ENCODE measurements at places on chromosomes 11 and 22.

DNA sequence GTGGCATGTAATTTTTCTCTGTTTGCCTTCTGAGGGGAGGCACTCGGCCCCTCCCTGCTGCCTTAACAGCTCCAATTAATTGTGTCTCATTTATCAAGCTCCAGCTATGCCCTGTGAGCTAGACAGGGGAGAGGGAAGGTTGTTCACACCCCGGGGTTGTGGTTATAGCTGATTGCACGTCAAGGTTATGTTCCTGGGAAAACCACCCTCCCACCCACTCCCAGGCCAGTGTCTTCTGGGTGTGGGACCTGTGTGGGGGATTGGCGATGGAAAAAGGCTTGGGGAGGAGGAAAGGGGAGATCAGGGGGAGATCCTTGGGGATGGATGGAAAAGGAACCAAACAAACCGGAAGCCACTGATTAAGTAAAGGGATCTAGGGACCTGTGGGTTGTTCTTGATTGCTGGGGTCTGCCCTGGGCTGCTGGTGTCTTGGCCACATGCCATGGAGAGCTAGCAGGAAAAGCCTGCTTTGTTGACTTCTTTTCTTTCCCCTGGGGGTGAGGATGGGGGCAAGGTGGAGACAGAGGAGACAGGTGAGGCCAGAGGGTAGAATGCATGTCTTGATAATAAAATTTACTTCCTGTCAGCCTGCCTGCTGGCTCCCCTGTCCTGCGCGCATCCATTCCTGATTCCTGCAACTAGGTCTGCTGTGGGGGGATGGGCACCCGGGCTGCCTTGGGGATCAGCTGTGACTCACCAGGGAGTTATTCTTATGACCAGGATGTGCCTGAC, 13.5 kb upstream of the SORL1-AS1 start:
- no peak for DNase-seq

GRCh38 chr22:42493393-42493792, 26.2 kb downstream of the RRP7A start:
- DNase-seq, result no peak

DNA sequence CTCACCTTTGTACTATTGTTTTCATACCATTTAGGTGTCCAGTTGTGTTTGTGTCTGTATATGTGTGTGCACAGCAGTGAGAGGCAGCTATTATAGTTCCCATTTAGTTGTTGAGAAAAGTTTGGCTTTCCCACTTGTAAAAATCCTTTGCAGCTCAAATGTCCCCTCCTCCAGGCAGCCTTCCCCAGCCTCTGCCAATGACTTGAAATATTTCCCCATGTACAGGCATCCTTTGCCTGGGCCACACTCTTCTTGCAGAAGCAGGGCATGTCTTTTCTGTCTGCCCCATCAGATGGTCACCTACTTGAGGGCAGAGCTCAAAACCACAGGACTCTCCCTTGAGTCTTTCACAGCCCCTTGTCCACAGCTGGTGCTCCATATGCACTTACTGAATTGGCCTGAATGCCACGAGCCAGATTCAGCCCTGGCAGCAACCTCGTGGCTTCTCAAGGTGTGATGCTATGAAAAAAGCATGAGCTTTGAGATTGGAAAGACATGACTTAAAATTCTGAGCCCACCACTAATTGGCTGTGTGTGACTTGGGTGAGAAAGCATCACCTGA, 39.3 kb downstream of the MYEOV start:
- no peak for DNase-seq

GRCh38 chr11:408154-409007, 6.4 kb downstream of the SIGIRR start:
- no peak for DNase-seq

- no peak for DNase-seq
Measured at GRCh38 chr11:92857407-92857806, 112.0 kb upstream of the MTNR1B start.

DNA sequence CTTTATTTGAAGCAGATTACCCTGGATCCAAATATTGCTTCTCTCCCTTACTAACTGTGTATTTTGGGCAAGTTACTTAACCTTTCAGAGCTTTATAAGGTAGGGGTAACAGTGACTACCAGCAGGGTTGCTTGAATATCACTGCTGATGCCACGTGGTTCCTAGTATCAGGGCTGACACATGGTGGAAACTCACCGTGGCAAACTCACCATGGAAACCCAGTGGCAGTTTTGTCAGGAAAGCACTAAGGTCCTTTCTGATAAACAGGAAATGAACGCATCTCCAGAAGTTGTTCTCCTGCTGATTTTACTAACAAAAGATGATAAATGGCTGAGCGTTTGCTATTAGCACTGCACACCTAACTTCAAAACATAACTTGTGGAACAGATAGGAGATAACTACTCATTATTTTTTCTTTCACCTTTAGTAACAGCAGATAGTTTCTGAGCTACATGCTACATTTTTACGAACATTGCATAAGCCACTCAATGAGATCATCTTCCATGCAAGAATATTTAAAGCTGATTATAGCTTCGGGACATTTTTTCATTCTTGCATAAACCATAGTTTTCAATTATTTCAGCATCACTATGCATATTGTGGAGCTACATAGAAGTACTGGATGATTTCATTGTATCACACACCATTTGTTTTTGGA, 59.7 kb upstream of the RAG2 start:
- DNase-seq, result no peak

DNA sequence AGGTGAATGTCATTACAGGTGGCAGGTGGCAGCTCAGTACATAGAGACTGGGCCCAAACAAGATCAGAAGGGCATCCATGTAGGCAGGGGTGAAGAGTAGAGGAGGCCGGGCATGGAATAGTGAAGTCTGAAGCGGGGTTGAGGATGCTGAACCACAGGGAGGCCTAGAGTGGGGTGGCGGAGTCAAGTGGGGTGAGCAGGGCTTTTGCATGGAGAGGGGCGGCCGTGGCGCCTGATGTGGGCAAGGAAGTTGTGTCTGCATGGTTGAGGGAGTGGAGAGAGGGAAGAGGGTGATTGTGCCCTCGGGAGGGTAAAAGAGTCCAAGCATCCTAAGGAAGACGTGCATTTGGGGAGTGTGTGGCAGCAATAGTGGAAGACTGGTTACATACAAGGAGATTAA, 14.4 kb downstream of the DDB2 start:
- no peak for DNase-seq

DNA sequence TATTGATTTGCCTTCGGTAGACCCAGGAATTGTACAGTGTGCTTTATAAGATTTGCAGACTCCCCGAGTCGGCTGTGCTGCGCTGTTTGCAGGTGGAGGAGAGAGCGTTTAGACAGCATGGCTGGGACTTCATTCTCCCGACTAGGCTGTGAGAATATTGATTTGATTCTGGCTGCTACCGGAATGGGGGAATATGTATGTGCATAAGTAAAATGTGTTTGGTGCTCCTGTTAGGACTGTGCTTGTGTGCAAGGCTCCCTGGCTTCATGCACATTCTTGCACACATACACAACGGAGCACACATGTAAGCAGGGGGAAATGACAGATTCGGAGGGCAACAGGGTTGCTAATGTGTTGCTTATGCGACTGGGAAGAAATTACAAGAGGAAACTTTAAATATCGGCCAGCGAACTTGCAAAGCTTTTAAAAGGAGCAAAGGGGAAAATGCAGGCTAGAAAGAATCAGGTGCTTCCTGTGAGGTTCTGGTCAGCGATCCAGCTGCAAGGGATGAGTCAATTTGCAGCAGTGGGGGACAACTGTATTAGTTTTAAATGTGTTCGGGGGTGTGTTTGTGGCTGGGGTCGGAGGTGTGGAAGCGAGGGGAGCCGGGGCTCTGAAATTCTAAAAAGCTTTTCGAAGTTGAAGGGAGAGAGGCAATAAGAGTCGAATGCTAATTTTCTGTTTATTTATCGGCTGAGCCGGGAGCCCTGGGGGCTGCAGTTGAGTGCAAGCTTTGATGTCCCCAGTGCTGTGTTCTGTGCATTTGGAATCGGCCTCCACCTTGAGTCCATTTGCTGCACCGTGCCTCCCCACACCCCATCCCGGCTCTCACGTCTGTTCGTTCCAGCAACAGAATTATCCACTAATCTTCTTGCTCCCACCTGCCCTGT, 731 bp downstream of the NTM start:
- DNase-seq, result no peak

DNA sequence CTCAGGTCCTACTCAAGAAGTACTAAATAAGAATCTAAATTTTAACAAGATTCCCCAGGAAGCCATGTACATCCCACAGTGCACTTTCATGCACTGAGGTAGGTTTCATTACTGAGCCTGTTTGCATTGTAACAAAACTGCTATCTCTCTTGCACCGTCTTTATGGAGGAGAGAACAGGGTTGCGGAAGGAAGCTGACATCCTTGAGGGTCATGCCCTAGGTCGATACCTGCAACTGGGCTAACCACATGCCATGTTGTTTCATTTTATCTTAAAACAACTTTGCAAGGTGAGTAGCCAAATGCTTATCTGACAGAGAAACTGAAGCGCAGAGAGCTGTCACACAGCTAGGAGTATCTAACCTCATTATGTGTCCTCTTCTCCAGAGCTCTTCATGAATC, 656.3 kb upstream of the TENM4 start:
- no peak for DNase-seq

GRCh38 chr11:72912253-72912652, 98.0 kb downstream of the ATG16L2 start:
- no peak for DNase-seq

GRCh38 chr11:117010808-117011540, 87.3 kb downstream of the SIK3 start:
- no peak for DNase-seq

GRCh38 chr11:134578807-134579723, 167.0 kb upstream of the B3GAT1 start:
- no peak for DNase-seq

- no peak for DNase-seq
Measured at GRCh38 chr11:124766156-124766555, 4.1 kb upstream of the ESAM start.

- no peak for DNase-seq
Measured at GRCh38 chr11:10666556-10667520, 26.7 kb downstream of the IRAG1 start.

DNA sequence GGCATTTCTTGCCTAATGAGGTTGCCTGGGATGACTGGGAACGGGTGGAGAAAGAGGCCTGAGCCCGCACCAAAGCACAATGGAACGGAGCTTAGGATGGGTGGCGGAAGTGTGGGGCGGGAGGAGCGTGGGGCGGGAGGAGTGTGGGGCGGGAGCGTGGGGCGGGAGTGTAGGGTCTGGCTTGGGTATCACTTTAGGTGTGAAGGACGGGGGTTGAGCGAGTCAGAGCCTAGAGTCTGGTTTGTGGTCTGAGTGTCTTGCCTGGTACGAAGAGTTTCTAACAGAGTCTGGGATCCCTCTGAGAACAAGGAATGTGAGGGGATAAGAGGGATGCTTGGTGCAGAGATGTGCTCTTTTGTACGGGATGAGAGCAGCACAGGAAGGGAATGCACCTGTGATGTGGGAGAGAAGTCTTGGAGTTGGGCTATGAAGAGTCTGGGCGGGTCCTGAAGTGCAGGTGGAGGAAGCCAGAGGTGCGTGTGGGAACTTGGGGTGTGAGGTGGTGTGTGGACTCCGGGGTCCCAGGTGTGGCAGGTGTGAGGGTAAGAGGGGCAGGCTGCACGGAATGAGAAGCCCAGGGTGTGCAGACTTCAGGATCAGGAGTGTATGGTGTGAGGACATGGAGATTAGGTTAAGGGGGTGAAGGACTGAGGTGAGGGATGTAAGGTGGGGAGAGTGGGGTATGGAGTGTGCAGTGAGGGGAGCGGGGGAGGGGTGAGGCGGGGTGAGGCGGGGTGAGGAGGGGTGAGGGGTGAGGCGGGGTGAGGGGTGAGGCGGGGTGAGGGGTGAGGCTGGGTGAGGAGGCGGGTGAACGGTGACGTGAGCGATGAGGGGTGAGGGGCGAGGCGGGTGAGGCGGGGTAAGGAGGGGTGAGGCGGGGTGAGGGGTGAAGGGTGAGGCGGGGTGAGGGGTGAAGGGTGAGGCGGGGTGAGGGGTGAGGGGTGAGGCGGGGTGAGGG, 1.0 kb downstream of the SYCE3 start:
- DNase-seq, result no peak

DNA sequence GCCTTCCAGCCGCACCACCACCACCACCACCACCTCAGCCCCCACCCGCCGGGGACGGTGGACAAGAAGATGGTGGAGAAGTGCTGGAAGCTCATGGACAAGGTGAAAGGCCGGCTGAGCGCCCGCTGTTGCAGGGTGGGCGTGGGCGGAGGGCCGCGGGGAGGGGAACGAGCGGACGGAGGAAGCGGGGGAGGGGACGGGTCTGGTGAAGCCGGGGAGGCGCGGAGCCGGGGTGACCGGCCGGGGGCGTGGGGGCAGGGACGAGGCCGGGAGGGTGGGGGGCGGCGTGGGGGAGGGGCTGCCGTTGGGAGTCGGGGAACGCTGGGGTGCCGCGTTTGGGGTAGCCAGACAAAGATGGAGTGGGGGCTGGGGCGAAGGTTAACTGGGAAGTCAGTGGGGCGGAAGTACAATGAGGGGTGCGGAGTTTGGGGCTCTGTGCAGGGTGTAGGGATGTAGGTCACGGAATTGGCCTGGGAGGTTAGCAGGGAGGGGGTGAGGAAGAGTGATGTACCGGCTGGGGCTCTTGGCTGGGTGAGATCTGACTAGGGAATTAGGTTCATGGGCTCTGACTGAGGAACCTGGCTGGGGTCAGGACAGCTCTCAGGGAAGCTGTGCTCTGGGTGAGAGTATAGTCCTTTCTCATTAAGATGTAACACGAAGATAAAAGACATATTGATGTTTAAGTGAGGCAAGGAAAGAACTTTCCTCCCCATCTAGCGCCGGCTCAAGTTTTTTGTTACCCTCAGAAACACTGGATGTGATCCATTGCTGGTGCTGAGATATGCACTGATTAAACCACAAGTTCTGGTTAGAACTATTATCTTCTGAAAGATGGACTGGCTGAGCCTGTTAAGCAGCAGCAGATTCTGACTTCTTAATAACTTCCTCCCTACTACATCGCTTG, 624 bp downstream of the CBL start:
- no peak for DNase-seq

DNA sequence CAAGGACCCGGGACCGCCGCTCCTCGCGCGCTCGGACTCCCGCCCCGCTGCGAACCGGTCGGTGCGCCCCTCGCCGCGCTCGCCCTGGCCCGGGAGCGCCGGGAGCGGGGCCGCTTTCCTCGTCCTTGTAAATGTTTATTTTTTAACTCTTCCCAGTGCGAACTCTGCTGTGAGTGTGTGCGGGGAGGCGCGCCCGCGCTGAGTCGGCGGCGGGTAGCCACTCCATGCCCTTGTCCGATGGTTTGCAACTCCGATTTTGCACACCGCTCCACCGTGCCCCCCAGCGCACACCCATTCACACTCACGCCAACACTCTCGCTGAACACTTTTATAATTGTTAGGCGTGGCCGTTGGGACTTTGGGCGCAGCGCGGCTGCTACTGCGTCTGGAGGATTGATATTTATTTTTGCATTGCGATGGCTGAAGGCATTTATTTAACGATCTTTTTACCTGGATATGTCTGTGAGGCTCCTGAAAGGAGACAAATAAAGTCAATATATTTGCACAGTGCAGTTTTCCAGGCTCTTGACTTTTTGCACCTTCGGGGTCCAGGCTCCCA, 1.0 kb downstream of the C11orf96 start:
- DNase-seq, result no peak

GRCh38 chr11:465896-466530, 15.9 kb downstream of the PTDSS2 start:
- DNase-seq, result no peak
